Amniotic stem cell (primary cell): ENCODE measurements at places on chromosomes 6 and 20.

DNA sequence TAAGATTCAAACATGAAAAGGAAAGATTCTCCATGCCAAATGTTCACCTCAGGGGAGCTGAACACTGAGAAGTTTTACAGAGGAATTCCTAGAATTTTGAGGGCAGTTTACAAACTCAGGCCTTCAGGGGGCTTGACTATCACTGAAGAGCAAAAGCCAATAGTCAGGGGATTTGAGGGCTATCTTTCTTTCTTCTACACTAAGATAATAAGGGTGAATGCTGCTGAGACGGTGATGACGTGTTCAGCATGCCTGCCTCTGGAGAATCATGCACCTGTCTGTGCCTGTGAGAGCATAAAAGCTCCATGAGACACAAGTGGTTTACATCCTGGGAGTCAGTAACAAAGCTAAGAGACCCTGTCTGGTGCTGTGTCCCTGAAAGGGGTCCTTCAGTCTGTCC lies 1085.6 kb downstream of the KIF16B start:
- no peak for DNase-seq

GRCh38 chr6:20061952-20062351 lies 150.3 kb downstream of the MBOAT1 start:
- DNase-seq = no peak

GRCh38 chr6:152482289-152482688 lies 154.9 kb downstream of the SYNE1 start:
- no peak for DNase-seq

- DNase-seq = no peak
These were observed 859 bp upstream of the SMIM29 start for GRCh38 chr6:34249469-34250261.
